Gastrocnemius medialis (tissue), 4 donors: ENCODE measurements at places on chromosomes 16 and 17. TPM values are rescaled to one million over a fixed set of nuclear protein-coding genes. Genes with fewer than 3 reads are reported as not detected.

Gene ZG16B
- total RNA-seq, result not detected

Gene KREMEN2
- total RNA-seq, result not detected

Gene ZG16
- total RNA-seq, result not detected

Gene CA7
- total RNA-seq, result not detected

Gene DGKE
- total RNA-seq, result 1.8 TPM

Gene C17orf100
- total RNA-seq, result not detected

Gene MT1X
- total RNA-seq, result 5,596 TPM

Gene GAS2L2
- total RNA-seq, result not detected

Gene RAP1GAP2
- 1.8 TPM for total RNA-seq

Gene EVPLL
- not detected for total RNA-seq

Gene TNP2
- not detected for total RNA-seq

Gene SCPEP1
- total RNA-seq, result 25.8 TPM

Gene TP53TG3C
- total RNA-seq, result not detected

Gene TMEM220
- total RNA-seq, result 3.9 TPM

Gene MYH2
- 4,245 TPM for total RNA-seq

Gene KRT32
- not detected for total RNA-seq
